ENCODE measurements at places on chromosomes 5 and 9. TPM values are rescaled to one million over a fixed set of nuclear protein-coding genes. Genes with fewer than 3 reads are reported as not detected.
A peak's percentile ranks its signal among the peaks of the same experiment; 100 is the strongest.

- no peaks in the 10 kb centered on the region for H3K4me1 ChIP-seq
- DNase-seq = no peak
- no peak overlapping the region for H3K4me3 ChIP-seq
- no peaks in the 10 kb centered on the region for H3K36me3 ChIP-seq
- no peaks in the 10 kb centered on the region for H3K27me3 ChIP-seq
- no peak overlapping the region for H3K27ac ChIP-seq
Measured at GRCh38 chr5:161167016-161167767, 315.2 kb upstream of the ATP10B start.

CDKN2B-AS1 gene
- 0.77 TPM for total RNA-seq

- no peak overlapping the region for H3K27ac ChIP-seq
- no peaks in the 10 kb centered on the region for H3K4me1 ChIP-seq
- no peaks in the 10 kb centered on the region for H3K27me3 ChIP-seq
- DNase-seq = peak; percentile 4
- H3K36me3 ChIP-seq = no peaks in the 10 kb centered on the region
- H3K4me3 ChIP-seq = no peak overlapping the region
Measured at GRCh38 chr5:91151947-91152346, 231.2 kb downstream of the ARRDC3 start.

DNA sequence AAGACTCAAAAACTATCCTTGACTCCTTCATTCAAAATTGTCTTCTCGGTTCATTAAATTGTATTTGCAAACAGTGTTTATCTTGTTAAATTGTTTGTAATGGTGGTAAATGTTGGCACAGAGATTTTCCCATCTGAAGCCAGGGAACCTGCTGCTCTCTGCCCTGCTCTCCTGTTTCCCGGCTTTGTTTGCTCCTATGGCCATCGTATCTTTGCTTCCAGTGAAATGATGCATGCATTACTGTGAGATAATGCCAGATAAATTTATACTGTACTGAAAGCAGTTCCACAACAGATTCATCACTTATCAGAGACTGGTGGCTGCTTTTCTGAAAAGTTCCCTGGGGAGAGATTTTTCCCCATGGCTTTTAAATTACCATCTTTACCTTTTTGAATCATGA lies 81.4 kb downstream of the CD180 start:
- DNase-seq = no peak
- H3K27ac ChIP-seq = no peak overlapping the region
- peaks cover 19% of the 10 kb centered on the region for H3K36me3 ChIP-seq
- no peaks in the 10 kb centered on the region for H3K27me3 ChIP-seq
- H3K4me1 ChIP-seq = peaks cover 25% of the 10 kb centered on the region

- no peaks in the 10 kb centered on the region for H3K27me3 ChIP-seq
- H3K4me3 ChIP-seq = no peak overlapping the region
- DNase-seq = no peak
- peaks cover 20% of the 10 kb centered on the region for H3K36me3 ChIP-seq
- no peaks in the 10 kb centered on the region for H3K4me1 ChIP-seq
Measured at GRCh38 chr9:32969270-32969669, 32.2 kb downstream of the APTX start.

DNA sequence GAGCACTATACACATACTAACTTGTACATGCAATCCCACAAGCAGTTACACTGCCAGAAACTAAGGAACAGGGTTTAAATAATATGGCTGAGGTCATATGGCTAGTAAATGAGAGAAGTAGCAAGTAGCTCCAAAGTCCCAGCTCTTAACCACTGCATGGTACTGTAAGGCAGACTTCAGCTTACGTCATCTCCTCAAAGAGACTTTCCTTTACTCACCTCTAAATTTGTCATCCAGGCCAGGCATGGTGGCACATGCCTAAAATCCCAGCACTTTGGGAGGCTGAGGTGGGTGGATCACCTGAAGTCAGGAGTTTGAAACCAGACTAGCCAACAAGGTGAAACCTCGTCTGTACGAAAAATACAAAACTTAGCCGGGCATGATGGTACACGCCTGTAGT lies 20.4 kb upstream of the SELENOP start:
- peaks cover 43% of the 10 kb centered on the region for H3K4me1 ChIP-seq
- no peaks in the 10 kb centered on the region for H3K27me3 ChIP-seq
- no peaks in the 10 kb centered on the region for H3K36me3 ChIP-seq
- H3K27ac ChIP-seq = no peak overlapping the region
- H3K4me3 ChIP-seq = no peak overlapping the region
- no peak for DNase-seq

OR1J2 gene
- total RNA-seq = not detected

FOXD4 gene
- 0.18 TPM for total RNA-seq
